ENCODE measurements at places on chromosomes 11 and 22.

GRCh38 chr11:131495423-131495822 is 125.0 kb downstream of the NTM start:
- DNase-seq, result no peak

GRCh38 chr11:78030429-78031325 is 7.6 kb upstream of the KCTD14 start:
- DNase-seq, result peak; percentile 100

- DNase-seq, result no peak
Measured at GRCh38 chr22:30752771-30753170, 58.1 kb downstream of the OSBP2 start.

DNA sequence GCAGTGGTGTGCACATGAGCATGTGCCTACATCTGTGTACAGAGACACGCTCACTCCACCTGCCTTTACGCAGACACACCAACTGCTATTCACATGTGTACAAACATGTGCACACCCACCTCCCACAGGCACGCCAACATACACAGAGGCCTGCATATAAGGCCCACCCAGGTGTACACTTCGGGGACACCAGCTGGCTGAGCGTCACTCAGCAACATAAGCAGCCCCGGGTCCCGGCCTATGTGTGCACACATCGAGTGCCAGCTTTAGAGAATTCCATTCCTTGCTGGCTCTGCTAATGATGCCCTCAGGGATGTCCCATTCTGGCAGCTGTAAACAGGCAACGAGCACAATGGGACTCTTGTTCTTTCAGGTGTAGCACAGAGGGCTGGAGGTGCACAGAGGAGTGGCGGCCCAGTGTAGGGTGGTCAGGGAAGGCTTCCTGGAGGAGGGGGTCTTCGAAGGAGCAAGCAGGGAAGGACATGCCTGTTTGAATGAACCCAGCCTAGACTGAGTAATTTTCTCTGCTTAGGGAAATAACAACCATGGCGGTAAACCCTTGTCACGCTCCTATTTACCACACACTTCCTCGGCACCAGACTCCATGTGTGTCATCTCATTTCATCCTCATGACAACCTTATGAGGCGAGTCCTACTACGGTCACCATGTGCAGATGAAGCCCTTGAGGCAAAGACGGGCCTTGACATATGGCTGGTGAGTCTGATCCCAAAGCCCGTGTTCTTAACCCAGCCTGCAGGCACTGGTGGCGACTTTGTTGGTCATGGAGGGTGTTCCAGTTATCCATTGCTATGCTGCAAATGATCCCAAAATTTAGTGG is 35.1 kb downstream of the RPL3 start:
- DNase-seq, result no peak

DNA sequence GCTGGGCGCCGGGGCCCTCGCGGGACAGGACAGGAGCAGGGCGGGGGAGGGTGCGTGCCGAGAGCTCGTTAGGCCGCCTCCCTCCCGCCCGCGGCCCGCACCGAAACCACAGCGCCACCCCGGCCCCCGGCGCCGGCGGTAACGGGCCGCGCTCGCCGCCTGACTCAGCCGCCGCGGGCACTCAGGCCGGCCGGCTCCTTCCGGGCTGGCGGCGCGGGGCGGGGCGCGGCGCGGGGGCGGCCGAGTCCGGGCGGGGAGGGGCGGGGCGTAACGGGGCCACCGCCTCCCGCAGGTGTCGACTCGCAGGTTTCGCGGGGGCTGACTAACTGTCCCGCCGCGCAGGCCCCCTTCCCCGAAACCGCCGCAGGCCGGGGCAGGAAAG is at the start of gene AP5B1:
TSS of gene AP5B1 (minus strand) at position 207 of the 382 bp plus-strand sequence. CDS start 385 bp downstream, outside the sequence.
- DNase-seq, result peak; percentile 31

- no peak for DNase-seq
Measured at GRCh38 chr11:28836285-28837081, 728.3 kb downstream of the METTL15 start.

GRCh38 chr11:100629671-100630070 is 57.4 kb upstream of the ARHGAP42 start:
- DNase-seq, result no peak

DNA sequence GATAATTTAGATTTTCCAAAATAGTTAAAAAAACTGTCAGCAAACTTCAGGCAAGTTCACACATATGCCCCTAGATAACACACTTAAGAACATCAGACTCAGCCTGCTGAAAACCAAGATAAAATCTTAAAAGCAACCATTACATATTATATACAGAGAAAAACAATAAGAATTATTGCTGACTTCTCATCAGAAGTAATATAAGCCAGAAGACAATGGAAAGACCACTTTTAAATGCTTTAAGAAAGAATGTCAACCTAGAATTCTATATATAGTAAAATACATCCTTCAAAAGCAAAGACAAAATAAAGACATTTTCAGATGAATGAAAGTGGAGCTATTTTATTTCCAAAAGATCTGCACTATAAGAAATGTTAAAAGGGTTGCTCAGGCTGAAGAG is 37.8 kb upstream of the SC5D start:
- DNase-seq, result no peak

GRCh38 chr11:8593935-8594909 is at the start of gene STK33:
TSS of gene STK33 (minus strand) at chr11:8594228. CDS start at chr11:8474905, 119,323 bp downstream.
- peak; percentile 71 for DNase-seq

All from DMS79 treated with DMSO at 0.1 percent for 48 hours (cell line).